ENCODE measurements at places on chromosomes 2 and 18. TPM values are rescaled to one million over a fixed set of nuclear protein-coding genes. Genes with fewer than 3 reads are reported as not detected.

PXDN gene
- 28.9 TPM for total RNA-seq

ALPP gene
- total RNA-seq: not detected

DSC2 gene
- 13.3 TPM for total RNA-seq

DNA sequence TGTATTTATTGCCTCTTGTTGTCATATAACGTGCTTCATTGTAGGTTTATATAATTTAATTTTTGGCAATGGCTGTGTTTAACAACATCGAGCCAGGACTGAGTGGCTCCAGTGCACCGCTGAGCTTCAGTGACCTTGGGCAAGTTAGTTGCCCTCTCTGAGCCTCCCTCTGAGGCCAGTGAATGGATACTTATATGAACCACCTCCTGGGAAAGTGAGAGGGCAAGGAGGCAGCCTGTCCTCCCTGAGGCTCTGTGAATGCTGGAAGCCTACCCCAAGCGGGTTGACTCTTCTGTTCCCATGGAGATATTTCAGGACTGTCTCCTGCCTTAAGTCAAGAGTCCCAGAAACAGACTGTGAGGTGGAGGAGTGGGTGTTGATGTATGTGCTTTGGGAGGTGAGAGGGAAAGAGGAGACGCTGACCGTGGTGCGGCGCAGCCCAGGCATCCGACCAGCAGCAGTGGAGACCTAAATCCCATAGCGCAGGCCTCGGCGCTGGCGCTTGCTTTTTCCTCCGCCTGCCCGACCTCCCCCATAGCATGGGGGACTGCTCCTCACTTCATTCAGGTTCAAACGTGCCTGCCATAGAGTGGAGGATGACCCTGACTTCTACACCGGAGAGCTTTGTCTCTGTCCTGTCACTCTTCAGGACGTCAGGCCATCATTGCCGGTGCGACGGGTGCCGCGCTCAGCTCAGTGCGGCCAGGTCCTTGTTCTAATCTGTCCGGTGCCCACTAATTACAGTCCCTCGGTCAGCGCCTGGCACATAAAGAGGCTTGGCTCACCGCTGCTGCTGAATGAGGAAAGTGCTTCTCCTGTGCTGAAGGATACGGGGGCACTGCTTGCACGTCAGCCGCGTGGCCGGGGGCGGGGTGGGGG, 167.3 kb upstream of the HS6ST1 start:
- DNase-seq: no peak

DNA sequence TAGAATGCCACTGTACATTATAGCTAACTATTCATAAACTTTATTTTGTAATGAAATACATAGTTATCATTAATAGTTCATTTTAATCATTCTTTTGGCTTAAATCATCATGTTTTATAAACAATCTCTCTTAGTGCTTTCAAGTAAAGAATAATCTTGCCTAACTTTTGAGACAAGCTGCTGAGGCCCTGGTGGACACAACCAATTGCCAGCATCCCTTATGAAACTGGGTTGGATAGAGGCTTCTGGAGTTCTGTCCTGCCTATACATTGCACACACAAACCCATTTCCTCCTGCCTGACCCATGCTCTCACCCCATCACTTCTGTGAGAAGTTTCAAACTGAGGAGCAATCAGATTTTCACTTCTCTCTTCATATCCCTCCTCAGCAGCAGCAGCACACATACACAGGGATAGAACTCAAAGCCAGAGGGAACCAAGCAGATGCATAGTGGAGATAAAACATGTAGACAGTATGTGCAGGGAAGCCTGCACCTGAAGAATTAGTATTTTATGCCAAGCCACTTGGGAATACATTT, 450.0 kb upstream of the SLC14A2 start:
- DNase-seq: no peak

DNA sequence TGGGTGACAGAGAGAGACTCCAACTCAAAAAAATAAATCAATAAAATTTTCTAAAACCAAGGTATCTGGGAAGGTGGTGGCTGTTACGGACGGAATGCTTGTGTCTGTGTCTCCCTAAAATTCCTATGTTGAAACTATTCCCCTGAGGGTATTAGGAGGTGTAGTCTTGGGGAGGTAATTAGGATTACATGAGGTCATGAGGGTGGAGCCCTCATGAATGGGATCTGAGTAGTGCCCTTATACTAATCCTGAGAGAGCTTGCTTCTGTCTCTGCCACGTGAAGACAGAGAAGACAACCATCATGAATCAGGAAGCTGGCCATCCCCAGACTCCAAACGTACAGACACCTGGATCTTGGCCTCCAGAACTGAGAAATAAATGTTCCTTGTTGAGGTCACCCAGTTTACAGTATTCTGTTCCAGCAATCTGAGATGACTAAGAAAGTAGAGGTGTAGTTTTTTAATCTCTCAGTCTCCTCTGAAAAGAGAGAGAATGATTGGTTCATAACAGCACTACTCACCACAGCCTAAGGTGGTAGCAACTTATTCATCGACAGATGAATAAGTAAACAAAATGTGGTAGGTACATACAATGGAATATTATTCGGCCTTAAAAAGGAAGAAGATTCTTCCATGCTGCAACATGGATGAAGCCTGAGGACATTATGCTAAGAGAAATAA, 38.4 kb downstream of the TGFBRAP1 start:
- DNase-seq: no peak

- DNase-seq: no peak
These were observed 5.4 kb downstream of the ZNF521 start for GRCh38 chr18:25346561-25346960.

DNA sequence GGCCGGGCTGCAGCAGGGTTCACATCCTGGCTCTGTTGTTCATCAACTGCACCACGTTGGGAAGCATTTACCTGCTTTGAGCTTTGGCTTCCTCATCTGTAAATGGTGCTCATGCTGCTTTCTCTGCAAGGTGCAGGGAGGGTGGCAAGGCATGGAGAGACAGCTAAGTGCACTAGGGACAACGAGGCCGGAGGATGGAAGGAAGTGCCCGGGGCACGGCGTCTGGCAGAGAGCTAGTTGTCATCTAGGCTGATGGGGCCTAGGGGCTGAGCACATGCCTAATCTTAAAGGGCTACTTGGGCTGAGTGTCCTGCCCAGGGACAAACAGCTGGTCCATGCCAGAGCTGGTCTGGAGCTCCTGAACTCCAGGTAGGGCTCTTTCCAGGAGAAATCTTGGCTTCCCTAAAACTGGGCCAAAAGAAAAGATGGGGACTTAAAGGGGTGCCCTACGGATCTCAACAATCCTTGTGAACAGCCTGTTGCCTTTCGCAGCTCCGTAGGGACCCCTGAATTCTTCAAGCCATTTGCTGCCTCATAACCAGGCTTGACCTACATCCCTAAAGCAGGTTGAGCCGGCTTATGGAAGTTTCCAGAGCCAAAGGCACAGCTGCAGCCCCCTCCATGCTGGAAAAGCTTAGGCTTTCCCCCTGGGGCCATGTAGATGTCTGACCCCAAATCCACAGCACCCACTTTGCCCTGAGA, 130.8 kb downstream of the SMAD7 start:
- no peak for DNase-seq

GRCh38 chr2:160292225-160292624, 92.2 kb upstream of the ITGB6 start:
- no peak for DNase-seq
